Urinary bladder (tissue), 4 donors: ENCODE measurements at places on chromosomes 7 and 10. TPM values are rescaled to one million over a fixed set of nuclear protein-coding genes. Genes with fewer than 3 reads are reported as not detected.

GRCh38 chr7:42915356-42915755 lies 3.5 kb upstream of the C7orf25 start:
- no peak for DNase-seq

DNA sequence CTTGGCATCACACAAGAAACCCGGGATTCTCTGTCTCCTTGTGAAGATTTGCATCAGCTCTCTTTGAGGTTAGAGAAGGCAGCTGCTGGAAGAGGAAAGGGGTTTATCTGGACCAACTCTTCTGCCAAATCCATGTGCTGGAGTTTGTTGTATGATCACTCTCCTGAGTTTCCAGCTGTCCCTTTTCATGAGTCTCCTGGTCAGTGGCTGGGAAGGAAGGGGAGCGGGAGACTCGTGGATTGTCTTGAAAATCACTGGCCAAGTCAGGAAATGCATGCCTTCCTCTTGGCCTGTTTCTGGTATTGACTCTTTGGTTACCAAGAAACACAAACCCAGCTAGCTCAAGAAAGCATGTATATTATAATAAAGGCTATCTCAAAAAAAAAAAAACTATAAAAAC lies 38.8 kb downstream of the TACR2 start:
- DNase-seq: no peak

DNA sequence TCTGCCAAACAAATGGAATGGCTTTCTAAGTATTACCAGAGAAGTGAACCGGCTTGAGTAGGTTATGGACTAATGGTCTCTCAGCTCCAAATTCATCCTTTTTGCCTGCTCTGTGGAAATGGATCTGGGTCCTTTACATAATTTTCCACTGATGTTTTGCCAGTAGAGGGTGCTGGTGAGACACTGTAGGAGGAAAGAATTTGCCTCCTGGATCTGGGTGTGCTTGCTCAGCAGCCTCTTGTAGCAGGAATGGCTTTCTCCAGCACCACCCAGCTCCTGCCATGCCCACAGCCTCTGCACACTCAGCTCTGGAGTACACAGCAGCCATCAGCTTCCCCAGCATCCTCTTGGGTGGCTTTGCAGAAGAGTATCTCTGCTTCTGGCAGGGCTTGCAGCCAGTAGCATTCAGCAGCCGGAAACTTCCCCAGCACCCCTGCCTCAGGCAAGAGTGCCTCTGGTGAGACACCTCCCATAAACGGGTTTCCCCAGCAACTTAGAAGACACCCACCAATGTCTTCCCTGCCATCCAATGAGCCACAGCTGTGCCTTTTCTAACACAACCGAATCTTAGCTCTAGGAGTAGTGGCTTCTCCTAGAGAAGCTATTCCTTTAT lies 235.0 kb upstream of the PLPP4 start:
- no peak for DNase-seq

DNA sequence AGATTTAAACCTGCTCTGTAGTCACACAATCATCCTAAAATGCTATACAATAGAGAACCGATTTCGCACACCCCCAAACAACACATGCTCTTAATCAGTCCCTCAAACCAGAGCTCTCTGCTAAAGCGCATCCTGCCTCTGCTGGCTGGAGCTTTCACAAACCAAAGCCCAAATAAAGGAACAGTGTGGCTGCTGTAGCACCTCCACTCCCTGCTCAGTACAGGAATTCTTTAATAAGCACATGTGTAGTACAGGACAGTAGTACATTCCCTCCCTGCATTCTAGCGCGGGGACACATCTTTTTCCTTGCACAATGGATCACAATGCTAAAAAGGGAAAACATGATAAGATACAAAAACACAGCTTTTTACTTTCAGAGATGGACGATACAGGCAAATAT lies 684.6 kb downstream of the MAGI2 start:
- no peak for DNase-seq

DNA sequence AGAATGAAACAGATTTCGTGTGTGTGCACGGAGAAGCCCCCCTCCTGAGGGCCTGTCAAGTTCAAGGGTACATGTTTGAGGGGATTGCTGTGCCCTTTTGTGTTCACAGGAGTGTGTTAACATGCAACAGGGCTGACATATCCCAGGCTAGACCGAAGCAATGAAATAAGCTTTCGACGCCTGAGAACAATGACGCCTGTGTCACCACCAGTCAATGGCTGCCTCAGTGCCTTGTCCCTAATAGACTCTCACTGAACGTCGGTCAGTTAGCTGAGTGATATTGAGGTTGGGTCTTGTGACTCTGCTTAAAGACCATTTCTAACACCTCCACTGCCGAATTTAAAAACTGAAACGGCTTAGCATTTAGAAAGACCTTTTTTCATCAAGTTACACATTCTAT lies 175.2 kb upstream of the TCF7L2 start:
- no peak for DNase-seq

FXYD4 gene
- total RNA-seq: 0.95 TPM

TMEM270 gene
- total RNA-seq: not detected

RPA3 gene
- total RNA-seq: 21.6 TPM

ENTPD1 gene
- total RNA-seq: 85.3 TPM

DNA sequence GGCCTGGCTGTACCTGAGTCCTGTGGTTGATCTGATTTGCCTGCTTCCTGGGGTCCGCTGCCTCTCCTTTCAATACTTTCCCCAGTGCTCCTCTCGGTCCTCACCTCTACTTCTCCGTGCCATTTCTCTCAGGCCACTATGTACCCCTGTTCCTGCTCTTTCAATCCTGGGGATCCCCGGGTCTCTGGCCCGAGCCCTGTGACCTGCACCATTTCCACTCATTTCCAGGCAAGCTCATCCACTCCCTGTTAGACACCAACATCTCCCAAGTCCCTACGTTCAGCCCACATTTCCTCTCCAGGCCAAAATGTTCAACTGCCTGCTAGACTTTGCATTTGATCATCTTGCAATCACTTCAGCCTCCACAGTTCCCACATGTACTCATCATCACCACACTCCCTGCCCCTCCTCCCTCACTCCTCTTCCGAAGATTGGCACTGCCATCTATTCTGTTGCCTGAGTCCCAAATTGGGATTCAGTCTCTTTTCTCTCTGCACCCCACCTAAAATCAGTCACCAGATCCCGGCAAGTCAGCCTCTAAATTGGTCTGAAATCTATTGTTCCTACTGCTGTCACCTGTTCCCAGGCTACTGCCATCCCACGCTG lies 34.4 kb upstream of the ZMIZ1 start:
- DNase-seq: no peak
